Sigmoid colon (tissue), 7 donors: ENCODE measurements at places on chromosomes 16 and 17. TPM values are rescaled to one million over a fixed set of nuclear protein-coding genes. Genes with fewer than 3 reads are reported as not detected.

The CD79B gene
- total RNA-seq: 1.1 TPM

The CEP112 gene
- total RNA-seq: 15.1 TPM

The BAHCC1 gene
- 8.0 TPM for total RNA-seq

The ADGRG3 gene
- 4.4 TPM for total RNA-seq

- DNase-seq: no peak
These were observed 6.7 kb downstream of the ERI2 start for GRCh38 chr16:20799599-20799998.

GRCh38 chr17:75552425-75553294 is 27.2 kb downstream of the LLGL2 start:
- no peak for DNase-seq

- DNase-seq: no peak
These were observed 20.9 kb downstream of the KLHDC4 start for GRCh38 chr16:87744750-87745514.
